ENCODE measurements at places on chromosomes 16 and 17. TPM values are rescaled to one million over a fixed set of nuclear protein-coding genes. Genes with fewer than 3 reads are reported as not detected.

GRCh38 chr17:77146882-77147281 lies 6.1 kb downstream of the SEC14L1 start:
- no peak for DNase-seq

DNA sequence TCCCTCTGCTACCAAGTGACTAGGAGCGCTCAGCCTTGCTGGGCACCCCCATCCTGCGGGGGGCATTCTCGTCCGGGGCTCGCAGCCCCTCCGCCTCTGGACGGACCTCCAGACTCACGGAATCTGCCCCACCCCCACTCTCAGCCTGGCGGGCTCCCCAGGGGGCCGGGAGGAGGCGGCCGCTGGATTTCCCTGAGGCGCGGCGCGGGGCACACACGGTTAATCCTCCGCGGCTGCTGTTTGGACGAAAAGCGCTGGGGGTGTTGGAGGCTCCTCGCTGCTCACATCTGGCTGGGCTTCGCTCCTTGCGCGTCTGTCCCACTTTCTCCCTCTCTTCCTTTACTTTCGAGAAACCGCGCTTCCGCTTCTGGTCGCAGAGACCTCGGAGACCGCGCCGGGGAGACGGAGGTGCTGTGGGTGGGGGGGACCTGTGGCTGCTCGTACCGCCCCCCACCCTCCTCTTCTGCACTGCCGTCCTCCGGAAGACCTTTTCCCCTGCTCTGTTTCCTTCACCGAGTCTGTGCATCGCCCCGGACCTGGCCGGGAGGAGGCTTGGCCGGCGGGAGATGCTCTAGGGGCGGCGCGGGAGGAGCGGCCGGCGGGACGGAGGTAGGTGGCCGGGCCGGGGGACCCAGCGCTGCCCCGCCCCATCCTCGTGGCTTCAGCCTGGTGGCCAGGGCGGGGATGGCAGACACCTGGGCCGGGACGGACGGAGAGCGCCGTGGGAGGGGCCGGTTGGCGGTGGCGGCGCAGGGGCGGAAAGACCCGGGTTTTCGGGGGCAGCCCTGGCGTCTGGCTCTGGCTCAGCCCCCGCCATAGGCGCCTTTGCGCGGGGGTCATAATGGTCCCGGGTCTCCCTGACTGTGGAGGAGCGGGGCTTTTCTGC lies at the start of gene C1QTNF1:
Gene C1QTNF1 (plus strand): TSS at position 284 of the 886 bp plus-strand sequence. CDS start 19,800 bp downstream, outside the sequence.
- no peak for DNase-seq

DNA sequence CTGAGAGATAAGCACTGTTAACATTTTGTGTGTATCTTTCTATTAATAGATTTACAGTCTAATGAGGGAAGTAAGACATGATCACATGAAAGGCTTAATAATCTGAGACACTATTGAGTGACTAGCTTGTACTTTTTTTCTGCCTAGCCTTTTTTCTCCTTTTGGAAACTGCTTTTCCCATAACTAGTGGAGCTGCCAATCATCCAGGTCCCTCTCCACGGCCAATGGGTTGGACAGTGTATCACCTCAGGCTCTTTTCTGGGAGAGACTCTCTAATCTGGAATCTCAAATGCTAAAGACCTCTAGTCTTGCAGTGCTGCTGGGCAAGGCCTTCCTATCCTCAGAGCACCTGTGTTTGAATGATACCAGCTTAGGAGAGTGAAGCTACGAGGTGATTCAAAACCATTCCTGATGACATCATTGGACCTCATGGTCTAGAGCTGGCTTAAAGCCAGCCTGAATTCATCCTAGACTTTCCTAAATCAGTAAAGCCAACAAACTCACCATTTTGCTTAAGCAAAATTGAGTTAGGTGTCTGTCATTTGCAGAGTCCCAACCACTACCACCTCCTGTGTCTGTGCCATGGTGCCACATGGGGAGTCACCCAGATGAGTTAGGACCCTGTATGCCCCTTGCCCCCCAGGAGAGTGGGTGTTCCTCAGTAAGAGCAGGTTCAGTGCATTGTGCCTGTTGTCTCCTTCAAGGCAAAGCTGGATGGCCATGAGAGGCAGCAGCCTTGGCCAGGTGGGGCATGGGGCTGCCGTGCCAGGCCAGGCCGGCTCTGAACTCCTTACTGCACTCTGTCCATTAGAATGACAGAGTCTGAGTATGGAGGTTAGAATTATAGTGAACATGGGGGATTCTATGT lies 62.9 kb downstream of the SPECC1 start:
- DNase-seq = no peak

KRT9 gene
- total RNA-seq = not detected
